ENCODE measurements at places on chromosomes 4 and X.

DNA sequence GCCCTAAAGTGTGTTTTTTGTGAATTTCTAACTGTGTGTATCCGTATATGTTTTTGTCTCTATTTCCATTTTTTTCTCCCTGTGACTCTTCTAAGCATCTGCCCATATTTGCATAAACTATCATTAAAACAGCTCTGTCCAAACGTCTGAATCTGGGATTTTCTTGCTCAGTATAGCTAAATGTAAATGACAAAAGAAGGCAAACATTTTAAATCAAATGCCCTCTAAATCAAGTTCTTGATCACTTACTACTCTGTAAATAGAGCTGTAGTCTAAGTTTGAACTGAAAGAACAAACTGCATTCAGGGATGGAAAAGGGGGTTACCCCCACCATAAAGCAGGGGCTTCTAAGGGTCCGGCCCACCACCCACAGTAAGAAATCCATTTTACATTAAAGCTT lies 432.0 kb upstream of the FAM241A start:
- no peak for DNase-seq

GRCh38 chr4:169567916-169568315 lies 44.5 kb downstream of the NEK1 start:
- DNase-seq, result no peak

GRCh38 chrX:25858273-25858880 lies 279.8 kb upstream of the MAGEB18 start:
- no peak for DNase-seq

DNA sequence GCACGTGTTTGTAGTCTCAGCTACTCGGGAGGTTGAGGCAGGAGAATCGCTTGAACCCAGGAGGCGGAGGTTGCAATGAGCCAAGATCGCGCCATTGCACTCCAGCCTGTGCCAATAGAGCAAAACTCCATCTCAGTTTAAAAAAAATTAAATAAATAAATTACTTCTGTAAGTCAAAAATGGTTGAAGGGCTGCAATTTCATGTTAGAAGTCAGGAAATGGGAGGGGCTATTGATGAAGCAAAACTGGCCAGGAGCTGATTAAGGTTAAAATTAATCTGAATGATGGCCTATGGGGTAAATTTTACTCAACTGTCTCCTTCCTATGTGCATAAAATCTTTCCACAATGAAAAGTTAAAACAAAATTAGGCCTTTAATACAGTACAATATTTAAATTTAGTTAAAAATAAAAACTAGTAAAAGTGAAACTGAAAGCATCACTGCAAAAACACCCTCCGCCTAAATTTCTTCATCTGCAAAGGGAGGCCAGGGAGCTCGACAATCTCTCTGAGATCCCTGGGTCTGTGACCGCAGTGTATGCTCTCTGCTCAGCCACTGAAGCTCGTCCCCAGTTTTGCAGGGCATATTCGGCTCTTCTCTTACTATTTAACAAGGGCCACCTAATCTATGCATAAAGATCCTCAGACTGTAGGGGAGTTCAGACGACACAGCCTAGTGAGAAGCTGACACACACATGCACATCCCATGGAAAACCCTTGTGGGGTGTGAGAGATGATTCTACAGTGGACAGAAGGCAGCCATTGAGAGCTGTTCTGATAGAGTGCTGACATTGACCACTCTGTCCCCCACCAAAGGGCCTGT lies 57.2 kb downstream of the IRF2 start:
- DNase-seq, result no peak

DNA sequence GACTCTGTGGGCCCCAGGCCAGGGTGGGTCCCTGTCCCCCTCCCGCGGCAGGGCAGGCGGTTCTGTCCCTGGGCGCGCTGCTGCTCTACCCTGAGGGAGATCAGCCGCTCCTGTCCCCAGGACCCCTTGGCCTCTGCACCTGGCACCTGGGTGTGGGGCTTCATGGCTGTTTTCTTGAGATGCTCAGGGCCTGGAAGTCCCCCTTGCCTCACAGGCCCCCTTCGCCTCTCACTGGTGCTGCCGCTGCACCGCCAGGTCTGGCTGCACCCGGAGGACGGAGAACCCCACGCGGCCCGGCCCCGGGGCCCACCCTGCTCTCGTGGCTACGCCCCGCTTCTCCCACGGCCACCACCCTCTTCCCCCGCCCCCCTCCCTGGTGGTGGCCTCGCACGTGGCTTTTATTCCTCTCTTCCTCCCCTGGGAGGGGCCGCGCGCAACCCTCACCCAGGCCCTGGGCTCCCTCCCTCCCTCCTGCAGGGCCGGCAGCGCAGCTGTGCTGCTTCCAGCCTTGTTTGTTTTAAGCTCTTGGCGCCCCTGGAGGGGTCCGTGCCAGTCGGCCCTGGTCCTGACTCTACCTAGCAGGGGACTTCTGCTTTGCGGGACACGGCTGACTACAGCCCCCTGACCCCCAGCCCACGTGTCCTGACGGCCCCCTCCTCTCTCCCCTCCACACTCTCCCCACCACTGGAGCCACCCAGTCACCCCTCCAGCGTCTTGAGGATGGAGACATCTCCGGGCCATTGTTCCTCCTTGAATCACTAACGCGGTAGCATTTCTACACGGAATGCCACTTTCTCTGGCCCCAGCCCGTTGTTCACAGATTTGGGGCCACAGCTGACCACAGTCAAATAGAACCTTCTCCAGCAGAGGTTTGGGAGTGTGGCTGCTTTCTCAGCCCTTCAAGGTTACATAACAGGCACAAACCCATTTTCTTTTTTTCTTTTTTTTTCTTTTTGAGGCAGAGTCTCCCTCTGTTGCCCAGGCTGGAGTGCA lies 20.6 kb upstream of the CLDN24 start:
- DNase-seq, result no peak

DNA sequence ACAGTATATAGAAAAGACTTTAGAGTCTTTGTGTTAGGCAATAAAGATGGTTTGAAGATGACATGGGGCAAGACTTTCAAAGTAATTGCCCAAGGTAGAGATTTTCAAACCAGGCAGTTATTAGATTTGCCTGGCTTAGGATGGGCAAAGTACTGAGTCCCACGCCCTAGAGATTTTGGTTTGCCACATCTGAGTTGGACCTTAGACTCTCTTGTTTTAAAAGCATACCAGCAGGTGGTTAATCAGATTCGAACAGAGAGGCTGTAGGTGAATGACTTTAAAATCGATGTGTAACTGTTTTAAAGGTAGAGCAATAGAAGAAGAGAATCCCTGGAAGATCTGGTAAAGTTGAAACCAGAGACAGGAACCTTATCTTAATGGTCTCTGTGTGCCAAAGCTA lies 121.5 kb downstream of the RAPGEF2 start:
- DNase-seq, result no peak

GRCh38 chr4:150206954-150207353 lies 128.7 kb downstream of the DCLK2 start:
- DNase-seq, result no peak

GRCh38 chr4:106104276-106104675 lies 209.0 kb downstream of the NPNT start:
- no peak for DNase-seq

GRCh38 chr4:16573739-16574138 lies 324.7 kb downstream of the LDB2 start:
- DNase-seq, result no peak
